Activated CD8-positive, alpha-beta memory T cell treated with anti-CD3 and anti-CD28 coated beads for 1 hour (primary cell): ENCODE measurements at places on chromosomes 2 and 18.

DNA sequence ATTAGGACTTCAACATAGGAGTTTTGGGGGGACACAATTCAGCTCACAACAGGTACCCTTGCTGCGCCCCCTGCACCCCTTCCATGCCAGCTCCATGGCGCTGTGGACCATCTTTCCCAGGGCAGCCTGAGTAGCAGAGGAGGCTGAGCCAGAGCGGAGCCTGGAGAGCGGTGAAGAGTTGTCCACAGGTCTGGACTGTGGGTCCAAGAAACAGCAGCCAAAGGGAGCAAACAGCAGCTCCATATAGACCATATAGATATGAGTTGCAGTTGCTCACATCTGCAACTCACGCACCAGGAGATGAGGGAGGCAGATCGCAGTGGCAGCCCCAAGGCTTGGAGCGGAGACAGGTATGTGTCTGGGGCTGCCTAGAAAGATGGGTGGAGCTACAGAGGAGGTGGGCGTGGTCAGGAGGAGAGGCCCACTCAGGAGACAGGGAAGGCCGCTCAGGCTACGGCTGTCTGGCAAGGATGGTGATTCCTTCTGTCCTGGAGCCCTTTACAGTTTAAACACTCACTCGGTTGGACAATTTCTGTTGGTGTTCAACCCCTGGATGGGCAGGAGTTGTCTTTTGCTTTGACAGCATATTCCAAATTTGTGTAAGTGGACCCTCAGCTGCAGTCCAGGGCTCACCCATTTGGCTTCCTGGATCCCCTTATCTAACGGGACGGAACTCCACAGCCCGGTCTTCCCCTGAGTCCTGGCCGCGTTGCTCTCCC is 155.1 kb downstream of the LPIN1 start:
- DNase-seq, result no peak

DNA sequence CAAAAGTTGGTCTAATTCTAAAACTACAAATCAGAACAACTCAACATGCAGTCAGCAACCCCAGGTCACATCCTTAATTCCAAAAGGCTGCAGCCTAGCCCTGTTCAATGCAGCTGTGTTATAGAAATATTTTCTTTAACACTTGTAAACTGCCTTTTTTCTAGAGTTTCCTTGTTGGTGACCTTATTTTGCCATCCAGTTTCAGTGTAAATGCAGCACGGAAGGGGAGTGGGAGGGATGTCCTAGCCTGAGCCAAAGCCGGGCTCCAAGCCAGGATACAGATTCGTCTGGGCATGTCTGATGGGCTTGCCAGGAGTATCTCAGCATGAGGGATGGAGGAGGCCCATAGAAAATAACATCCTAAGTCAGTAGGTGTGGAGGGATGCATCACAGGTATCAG is 17.7 kb upstream of the SP3 start:
- no peak for DNase-seq

- no peak for DNase-seq
Observed at GRCh38 chr2:219104107-219105035, 43.6 kb upstream of the IHH start.

DNA sequence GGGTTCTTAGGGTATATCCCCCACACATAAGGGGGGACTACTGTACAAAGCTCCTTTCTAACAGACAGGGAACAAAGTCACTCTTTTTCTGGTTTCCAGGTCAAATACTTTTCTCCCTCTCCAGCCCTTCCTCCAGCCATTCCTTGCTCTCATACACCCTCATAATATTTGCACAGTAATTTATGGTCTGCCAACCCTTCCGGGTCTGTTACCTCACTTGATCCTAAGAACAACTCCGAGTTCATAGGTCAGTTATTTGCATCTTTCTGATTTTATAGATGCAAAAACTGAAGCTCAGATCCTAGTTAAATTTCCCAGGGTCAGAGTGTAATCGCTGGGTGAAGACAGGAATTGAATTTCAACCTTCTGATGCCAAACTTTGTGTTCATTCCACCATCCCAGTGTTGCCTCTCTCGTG is 14.8 kb upstream of the MATN3 start:
- no peak for DNase-seq

DNA sequence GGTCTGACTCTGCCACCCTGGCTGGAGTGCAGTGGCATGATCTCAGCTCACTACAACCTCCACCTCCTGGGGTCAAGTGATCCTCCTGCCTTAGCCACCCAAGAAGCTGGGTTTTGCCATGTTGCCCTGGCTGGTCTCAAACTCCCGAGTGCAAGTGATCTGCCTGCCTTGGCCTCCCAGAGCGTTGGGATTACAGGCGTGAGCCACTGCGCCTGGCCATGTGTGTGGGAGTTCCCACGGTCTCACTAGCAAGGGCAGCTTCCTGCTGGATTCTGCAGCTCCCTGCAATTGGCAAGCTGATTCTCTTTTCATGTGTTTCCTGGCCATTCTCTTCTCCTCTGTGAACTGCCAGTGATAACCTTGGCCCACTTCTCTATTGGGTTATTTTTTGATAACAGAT is 84.0 kb downstream of the USP40 start:
- DNase-seq, result no peak

DNA sequence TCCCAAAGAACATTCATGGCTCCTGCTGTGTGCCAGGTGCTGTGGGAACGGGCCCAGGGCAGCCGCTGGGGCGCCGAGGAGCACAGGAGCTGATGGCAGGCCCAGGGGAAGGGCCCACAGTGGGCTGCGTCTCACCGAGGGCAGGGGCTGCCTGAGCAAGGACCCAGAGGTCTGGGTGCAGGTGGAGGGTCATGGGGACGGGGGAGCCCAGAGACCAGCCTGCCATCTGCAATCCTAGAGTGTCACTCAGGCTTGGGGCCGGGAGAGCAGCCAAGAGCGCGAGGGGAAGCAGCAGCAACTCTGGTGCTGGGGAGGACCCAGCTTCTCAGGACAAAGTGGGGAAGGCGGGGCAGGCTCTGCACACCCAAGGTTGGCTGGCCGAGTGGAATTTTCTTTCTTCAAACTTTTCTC is 207.4 kb downstream of the HDAC4 start:
- DNase-seq, result no peak

- DNase-seq, result no peak
Observed at GRCh38 chr18:36942264-36942663, 113.3 kb downstream of the KIAA1328 start.

DNA sequence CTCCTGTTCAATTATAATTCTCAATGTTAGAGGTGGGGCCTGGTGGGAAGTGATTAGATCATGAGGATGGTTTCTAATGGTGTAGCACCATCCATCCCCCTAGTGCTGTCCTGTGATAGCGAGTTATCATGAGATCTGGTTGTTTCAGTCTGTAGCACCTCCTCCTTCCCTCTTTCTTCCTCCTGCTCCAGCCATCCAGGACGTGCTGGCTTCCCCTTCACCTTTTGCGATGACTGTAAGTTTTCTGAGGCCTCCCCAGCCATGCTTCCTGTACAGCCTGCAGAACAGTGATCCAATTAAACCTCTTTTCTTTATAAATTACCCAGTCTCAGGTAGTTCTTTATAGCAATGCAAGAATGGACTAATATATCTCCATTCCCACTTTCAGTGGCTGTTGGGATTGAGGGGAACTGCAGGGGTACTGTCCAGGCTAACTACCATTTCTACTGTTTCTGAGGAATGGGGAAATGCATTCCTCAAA is 19.2 kb downstream of the SPIRE1 start:
- DNase-seq, result no peak

GRCh38 chr2:144570566-144570965 is 50.6 kb upstream of the ZEB2 start:
- DNase-seq, result no peak

- DNase-seq, result no peak
Observed at GRCh38 chr2:234994438-234995321, 42.9 kb downstream of the SH3BP4 start.

- no peak for DNase-seq
Observed at GRCh38 chr2:153474407-153474806, 4.2 kb downstream of the RPRM start.

DNA sequence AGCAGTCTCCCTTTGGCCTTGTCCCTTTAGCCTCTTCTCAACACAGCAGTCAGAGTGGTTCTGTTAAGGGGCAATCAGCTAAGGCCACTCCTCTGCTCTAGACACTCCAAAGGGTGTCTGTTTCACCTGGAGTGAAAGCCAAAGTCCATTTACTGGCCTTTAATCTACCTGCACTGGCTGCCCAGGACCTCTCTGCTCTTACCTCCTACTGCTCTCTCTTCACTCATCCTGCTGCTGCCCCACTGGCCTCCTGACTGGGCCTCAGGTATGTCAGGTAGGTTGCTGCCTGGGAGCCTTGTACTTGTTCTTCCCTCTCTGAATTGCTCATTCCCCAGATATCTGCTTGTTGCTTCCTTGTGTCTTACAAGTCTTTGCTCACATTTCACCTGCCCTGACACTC is 68.2 kb downstream of the PIKFYVE start:
- DNase-seq, result no peak

GRCh38 chr2:214504599-214505376 is 93.9 kb downstream of the VWC2L start:
- no peak for DNase-seq

DNA sequence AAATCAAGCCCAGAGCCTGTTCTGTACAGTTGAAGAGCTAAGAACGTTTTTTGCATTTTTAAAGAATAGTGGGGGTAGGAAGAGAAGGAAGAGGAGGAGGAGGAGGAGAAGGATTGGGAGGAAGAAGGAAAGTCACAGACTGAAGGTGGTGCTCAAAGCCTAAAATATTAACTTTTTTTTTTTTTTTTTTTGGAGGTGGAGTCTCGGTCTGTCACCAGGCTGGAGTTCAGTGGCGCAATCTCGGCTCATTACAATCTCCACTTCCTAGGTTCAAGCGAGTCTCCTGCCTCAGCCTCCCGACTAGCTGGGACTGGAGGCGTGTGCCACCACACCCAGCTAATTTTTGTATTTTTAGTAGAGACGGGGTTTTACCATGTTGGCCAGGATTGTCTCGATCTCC is 18.3 kb upstream of the KLHL29 start:
- DNase-seq, result no peak

- DNase-seq, result no peak
Observed at GRCh38 chr2:214830794-214831346, 21.4 kb upstream of the BARD1 start.
